Stimulated activated CD4-positive, alpha-beta T cell treated with anti-CD3 and anti-CD28 coated beads, TNF-alpha, amount 100 ng/mL, for 4 hours (primary cell): ENCODE measurements at places on chromosomes 12 and 14.

DNA sequence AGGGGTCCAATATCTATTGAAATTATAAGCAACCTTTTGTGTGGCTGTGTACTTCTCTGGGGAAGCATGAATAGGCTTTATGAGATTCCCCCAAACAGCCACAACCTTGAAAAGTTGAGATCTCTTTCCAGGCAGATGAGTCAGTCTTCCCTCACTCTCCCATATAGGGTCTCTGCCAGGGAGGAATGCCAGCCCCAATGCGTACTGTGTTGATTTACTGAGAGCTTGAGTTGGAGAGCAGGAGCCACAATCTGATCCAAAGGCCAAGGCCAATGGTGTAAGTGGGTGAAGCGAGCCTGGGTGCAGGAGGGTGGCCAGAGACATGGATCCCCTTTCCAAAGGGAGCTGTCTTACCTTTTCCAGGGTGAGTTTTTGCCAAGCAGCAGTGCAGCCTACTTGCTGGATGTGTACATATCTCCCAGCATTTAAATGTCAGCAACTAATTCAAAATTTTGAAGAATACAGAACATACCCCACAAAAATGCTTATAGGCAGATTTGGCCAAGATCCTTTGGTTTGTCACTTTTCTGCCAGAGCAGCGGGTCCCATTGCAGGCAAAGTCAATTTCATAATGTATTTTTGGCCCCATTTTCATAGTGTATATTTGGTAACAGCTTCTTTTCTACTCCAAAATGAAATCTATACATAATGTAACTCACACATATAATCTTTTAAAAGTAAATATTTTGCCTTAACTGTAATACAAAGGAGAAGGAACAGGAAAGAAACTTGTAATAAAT is 88.2 kb downstream of the TBC1D30 start:
- no peak for DNase-seq

- no peak for DNase-seq
These were observed 4.3 kb downstream of the SLC16A7 start for GRCh38 chr12:59600171-59600570.

GRCh38 chr12:41264281-41264680 is 76.2 kb downstream of the PDZRN4 start:
- no peak for DNase-seq

GRCh38 chr12:27593266-27593665 is 69.3 kb downstream of the PPFIBP1 start:
- DNase-seq: no peak

DNA sequence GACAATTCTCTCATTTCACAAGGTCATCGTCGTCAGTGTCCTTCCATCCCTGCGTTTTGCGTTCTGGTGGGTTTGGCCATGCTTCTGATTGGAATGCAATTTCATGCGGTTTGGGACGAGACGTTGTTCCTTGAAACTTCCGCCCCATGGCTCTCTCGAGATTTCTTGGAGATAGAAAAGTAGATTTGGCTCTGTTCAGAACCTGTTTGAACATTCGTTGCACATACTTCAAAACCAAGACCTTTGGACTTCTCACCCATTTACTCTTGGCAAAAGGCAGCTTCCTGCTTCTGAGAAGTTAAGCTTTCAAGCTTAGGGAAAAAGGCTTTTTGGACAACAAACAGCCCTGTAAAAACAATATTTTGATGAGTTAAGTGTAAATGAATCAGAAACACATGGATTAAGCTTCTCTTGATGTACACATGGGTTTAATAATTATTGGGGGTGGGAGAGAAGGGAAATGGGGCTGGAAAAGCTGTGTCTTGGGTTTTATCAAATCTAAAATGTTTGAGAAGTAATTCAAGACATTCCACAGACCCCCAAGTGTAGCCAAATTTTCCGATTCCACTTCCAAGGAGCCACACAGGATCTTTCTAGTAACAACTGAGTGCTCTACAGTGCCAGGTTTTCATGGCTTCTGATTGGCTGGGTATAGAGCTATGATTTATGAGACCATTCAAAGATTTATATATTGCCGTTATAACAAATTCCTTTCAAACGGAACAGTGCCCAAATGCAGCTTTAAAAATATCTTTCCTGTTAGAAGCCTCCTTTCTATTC is 467.2 kb downstream of the MED13L start:
- no peak for DNase-seq
